ENCODE measurements at places on chromosomes 3 and 15.

GRCh38 chr3:128667641-128668040, 17.0 kb upstream of the RPN1 start:
- no peak for DNase-seq

DNA sequence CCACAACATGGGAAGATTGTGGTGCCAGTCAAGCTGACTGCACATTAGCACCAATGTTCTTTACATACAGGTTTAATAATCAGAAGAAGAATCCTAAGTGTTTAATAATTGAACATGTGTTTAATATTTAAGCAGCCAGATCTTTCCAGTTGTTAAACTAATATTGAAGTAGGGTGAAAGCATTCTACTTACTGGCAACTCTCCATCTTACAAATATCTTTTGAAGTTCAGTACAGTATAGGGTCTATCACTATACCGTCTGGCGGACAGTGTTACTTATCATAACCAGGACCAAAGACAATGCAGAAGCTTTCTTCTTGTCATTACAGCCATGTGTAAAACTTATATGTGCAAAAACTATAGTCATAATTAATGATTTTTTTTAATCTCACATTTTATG, 376.4 kb downstream of the CNTN6 start:
- DNase-seq, result no peak

DNA sequence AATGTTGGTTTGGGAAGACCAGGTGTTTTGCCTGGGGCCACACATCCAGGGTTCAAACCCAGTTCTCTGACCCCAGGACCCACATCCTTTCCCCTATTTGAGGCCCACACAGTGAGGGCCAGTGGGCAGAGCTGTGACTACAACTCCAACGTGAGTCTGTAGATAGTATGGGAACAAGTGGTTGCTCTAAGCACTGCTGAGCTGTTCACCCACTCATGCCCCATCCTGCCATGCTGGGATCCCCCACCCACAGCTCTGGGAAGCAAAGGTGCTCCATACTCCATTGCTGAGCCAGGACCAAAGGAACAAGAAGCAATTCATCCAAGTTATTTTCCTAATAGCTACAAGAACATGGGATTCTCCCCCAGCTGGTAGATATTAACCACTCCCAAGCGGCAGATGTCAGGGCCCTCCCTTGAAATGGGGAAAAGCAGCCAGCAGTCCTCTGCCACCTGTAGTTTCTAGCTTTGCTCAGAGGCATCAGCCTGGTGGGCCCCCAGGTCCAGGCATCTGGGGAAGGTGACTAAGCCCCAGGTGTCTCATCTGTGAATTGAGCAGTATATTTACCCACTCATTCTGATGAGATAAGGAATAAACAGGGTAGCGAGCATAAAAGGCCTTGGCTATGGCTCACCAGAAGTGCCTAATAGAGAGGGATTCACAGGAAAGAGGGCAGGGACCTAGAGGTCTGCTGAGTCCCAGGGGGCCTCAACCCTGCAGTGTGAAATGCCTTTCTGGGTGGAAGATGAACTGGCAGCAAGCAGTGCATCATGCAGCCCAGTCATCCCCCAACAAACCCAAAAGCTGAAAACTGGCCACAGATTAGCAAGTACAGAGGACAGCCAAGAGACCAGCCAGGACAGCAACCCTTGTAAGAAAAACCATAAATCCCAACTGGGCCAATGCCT, 33.4 kb downstream of the POC1A start:
- no peak for DNase-seq

- no peak for DNase-seq
These were observed 16.5 kb downstream of the PML start for GRCh38 chr15:74010929-74011540.
